ENCODE measurements at places on chromosomes 4 and X.

DNA sequence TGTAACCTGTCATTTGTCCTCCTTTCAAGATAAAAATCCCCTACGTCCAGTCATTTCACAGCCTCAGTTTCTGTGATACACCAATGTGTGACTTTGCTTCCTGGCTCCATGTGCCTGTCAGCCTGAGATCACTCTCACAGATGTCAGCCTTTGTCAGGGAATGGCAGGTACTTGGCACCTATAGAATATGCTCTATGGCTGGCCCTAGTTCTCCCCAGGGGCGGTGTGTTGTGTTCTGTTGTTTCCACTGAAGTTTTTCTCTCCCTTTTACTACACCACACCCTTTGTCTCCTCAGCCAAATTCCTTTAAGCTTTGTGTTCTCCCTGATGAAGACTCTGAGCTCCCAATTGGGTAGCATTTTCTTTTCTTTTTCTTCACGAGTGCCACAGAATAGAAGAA is 81.7 kb downstream of the ALPK1 start:
- no peak for DNase-seq

GRCh38 chr4:184536065-184536880 is 61.9 kb upstream of the IRF2 start:
- no peak for DNase-seq

- DNase-seq: no peak
These were observed 321.0 kb upstream of the CXXC4 start for GRCh38 chr4:104815665-104816064.

- no peak for DNase-seq
These were observed 169.7 kb downstream of the RAP1GDS1 start for GRCh38 chr4:98430708-98431403.

GRCh38 chr4:83118869-83119268 is 4.3 kb upstream of the PLAC8 start:
- DNase-seq: no peak

GRCh38 chr4:115110191-115111181 is 2.9 kb downstream of the NDST4 start:
- no peak for DNase-seq

- DNase-seq: no peak
These were observed 394.5 kb downstream of the KCNIP4 start for GRCh38 chr4:21554066-21554465.
